ENCODE measurements at places on chromosomes 1 and 21. TPM values are rescaled to one million over a fixed set of nuclear protein-coding genes. Genes with fewer than 3 reads are reported as not detected.

Gene NPR1
- 203 TPM for total RNA-seq

Gene MYCL
- total RNA-seq, result not detected

Gene GFI1
- total RNA-seq, result 2.9 TPM

Gene IRF2BP2
- 39.9 TPM for total RNA-seq

Gene AGT
- total RNA-seq, result 2.6 TPM

Gene KRTAP12-1
- total RNA-seq, result not detected

Gene WNT3A
- total RNA-seq, result not detected

Gene TUFT1
- total RNA-seq, result 12.8 TPM

Gene ZFP69B
- 1.3 TPM for total RNA-seq

Gene KCNJ9
- total RNA-seq, result not detected

Gene CNTN2
- total RNA-seq, result not detected

Gene VASH2
- 0.31 TPM for total RNA-seq

Gene JAK1
- total RNA-seq, result 214 TPM

Gene LCE3D
- not detected for total RNA-seq

Gene FCRLB
- 1.0 TPM for total RNA-seq

Gene NECAP2
- total RNA-seq, result 71.9 TPM

Gene KCNE2
- not detected for total RNA-seq

Gene AMIGO1
- total RNA-seq, result 3.7 TPM

Gene AKNAD1
- total RNA-seq, result not detected

Gene BNIPL
- total RNA-seq, result not detected

Gene F5
- total RNA-seq, result 3.7 TPM

Gene REN
- total RNA-seq, result 2.8 TPM

Gene TCHHL1
- total RNA-seq, result not detected

Gene NHLH1
- total RNA-seq, result not detected

Gene ACTL8
- total RNA-seq, result not detected

Gene COL8A2
- 2.7 TPM for total RNA-seq

Gene SLC35F3
- total RNA-seq, result not detected

Gene PLCH2
- 1.7 TPM for total RNA-seq

Gene CREG1
- 247 TPM for total RNA-seq

Gene PIGC
- total RNA-seq, result 20.2 TPM

Gene PANK4
- total RNA-seq, result 36.7 TPM

Gene ST6GALNAC5
- not detected for total RNA-seq

Gene FCER1G
- 346 TPM for total RNA-seq

Gene AGBL4
- total RNA-seq, result 1.1 TPM

Gene NPPA
- not detected for total RNA-seq

All from omental fat pad (tissue), 4 donors.